ENCODE measurements at places on chromosomes 3 and 15. TPM values are rescaled to one million over a fixed set of nuclear protein-coding genes. Genes with fewer than 3 reads are reported as not detected.
A peak's percentile ranks its signal among the peaks of the same experiment; 100 is the strongest.

- DNase-seq: peak; percentile 15
Observed at GRCh38 chr3:71585887-71586809, 2.6 kb upstream of the FOXP1 start.

GRCh38 chr15:94259121-94259751 is 27.9 kb downstream of the MCTP2 start:
- DNase-seq: no peak

GRCh38 chr15:75231836-75232235 is 26.3 kb upstream of the GOLGA6C start:
- DNase-seq: no peak

DNA sequence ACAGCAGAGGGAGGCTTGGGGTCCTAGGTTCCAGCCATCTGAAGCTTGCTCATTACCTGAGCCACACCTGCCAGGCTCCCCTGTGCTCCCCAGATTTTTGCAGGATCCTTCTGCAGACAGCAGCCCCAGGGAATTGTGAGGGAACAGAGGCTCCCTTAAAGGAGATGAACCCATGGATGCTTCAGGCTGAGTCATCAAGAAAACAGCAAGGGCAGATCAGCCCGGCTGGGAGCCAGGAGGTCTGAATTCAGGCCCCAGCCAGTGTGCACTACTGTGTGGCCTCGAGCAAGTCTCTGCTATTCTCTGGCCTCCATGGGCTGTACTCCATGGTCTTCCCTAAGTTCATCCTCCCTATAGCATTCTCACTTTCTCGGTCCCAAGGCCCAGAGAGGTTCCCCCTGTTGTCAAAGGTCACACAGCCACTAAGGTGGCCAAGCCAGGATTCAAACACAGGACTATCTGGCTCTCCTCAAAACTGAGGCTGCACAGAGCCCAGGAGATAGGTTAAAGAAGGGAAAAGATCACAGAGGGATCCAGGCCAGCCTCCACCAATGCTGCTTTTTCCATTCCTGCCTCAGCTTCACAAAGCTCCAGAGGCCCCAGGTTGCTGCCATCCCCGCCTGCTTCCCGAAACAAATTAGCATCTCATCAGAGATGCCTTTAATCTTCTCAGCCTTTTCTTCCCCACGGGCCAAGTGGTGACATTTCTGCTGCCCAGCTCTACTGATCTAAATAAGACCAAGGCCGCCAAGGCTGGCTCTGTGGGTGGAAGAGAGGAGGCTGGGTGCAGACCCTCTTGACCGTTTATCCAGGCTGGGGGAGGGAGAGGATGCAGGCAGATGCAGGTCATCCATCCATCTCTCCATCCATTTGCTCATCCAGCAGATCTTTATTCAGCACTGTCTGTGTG is 21.2 kb upstream of the GRIP2 start:
- no peak for DNase-seq

GRCh38 chr15:93278783-93279182 is 189.8 kb upstream of the RGMA start:
- no peak for DNase-seq

- DNase-seq: no peak
Observed at GRCh38 chr3:99941211-99941610, 123.5 kb downstream of the CMSS1 start.

Gene EFCC1
- 1.5 TPM for total RNA-seq

Gene CHRNA5
- total RNA-seq: 46.9 TPM

Gene IRAK2
- 0.26 TPM for total RNA-seq

Measured in neural progenitor cell (in vitro differentiated cells).